ENCODE measurements at places on chromosomes 5 and 9. TPM values are rescaled to one million over a fixed set of nuclear protein-coding genes. Genes with fewer than 3 reads are reported as not detected.

SLC6A3 gene
- 0.16 TPM for total RNA-seq

FYB1 gene
- total RNA-seq = not detected

PCDHGC4 gene
- 15.9 TPM for total RNA-seq

SERF1A gene
- 12.3 TPM for total RNA-seq

SLC6A19 gene
- not detected for total RNA-seq

FBN2 gene
- total RNA-seq = 58.3 TPM

TERT gene
- total RNA-seq = 5.6 TPM

BARHL1 gene
- not detected for total RNA-seq

SOX30 gene
- not detected for total RNA-seq

DNA sequence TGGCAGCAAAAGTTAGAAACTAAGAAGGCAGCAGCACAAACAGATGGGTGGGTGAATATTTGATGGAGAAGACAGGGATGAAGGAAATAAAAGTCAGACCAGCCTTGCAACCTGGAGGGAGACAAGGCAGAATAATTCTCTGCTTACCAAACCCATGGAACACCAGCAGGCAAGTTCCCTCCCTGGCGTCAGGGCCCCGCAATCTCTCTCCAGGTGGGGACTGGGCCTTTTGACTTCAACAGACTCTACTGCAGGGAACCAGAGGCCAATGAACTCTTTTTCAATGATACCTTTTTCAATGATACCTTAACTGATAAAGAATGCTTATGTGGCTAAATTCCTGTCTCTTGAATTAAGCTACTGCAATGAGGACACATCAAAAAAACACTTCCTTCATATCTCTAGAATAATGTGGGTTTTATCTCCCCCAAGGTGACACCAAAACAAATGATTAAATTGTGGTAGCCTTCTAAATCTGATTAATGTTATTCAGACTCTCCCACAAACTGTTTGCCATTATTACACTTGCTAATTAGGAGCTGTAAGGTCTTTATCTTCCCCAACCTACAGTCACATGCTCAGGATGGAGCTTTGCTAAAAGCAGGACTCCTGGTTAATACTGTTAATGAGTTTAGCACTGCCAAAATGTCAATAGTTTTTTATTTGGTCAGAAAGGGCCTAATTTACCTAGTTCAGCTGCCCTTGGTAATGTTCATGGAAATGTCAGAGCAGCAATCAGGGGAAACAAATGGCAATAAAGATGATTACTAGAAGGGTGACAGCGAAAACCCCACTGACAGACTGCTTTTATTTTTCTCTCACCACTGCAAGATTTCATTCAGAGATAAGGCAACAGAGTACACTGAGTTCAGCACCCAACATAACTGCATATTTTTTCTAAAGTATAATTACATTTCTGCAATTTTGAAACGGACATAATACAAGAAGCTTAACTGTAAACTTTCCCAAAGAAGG, 165.5 kb downstream of the TSSK1B start:
- no peak for DNase-seq
- H3K4me3 ChIP-seq = no peak overlapping the region
- H3K36me3 ChIP-seq = no peaks in the 10 kb centered on the region
- H3K27ac ChIP-seq = no peak overlapping the region

- no peak overlapping the region for H3K4me3 ChIP-seq
- no peak for DNase-seq
- H3K36me3 ChIP-seq = no peaks in the 10 kb centered on the region
- H3K27me3 ChIP-seq = no peaks in the 10 kb centered on the region
These were observed 78.0 kb downstream of the GNAQ start for GRCh38 chr9:77953590-77953989.

DNA sequence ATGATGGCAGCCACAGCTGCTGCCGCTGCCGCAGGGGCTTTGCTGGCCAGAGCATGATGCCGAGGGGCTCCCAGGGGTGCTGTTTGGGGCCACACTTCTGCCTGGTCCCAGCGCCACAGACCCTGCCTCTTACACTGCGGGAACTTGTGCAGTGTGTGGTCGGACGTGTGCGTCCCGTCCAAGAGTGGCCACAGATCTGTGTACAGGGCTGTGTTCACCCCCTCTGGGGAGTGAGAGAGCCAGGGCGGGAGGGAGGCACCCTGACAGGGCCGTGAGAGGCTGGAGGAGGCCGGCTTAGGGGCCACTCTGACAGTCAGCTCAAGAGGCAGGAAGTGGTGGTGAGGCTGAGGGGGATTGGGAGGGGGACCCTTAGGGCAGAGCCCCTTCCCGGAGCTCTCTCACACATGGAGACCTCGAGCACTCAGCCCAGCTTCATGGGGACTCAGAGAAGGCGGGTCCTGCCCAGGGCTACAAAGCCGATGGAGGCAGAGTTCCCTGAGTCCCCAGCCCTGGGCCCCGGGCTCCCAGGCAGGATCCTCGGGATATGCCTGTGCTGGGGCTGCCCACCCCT, 13.1 kb upstream of the CARD19 start:
- H3K4me3 ChIP-seq = no peak overlapping the region
- peaks cover 17% of the 10 kb centered on the region for H3K4me1 ChIP-seq
- no peaks in the 10 kb centered on the region for H3K27me3 ChIP-seq
- no peaks in the 10 kb centered on the region for H3K36me3 ChIP-seq
- no peak overlapping the region for H3K27ac ChIP-seq

GRCh38 chr9:70113403-70114022, 69.9 kb downstream of the MAMDC2 start:
- H3K36me3 ChIP-seq = no peaks in the 10 kb centered on the region
- peaks cover 5% of the 10 kb centered on the region for H3K4me1 ChIP-seq
- H3K27me3 ChIP-seq = no peaks in the 10 kb centered on the region
- peak; percentile 32 for DNase-seq

DNA sequence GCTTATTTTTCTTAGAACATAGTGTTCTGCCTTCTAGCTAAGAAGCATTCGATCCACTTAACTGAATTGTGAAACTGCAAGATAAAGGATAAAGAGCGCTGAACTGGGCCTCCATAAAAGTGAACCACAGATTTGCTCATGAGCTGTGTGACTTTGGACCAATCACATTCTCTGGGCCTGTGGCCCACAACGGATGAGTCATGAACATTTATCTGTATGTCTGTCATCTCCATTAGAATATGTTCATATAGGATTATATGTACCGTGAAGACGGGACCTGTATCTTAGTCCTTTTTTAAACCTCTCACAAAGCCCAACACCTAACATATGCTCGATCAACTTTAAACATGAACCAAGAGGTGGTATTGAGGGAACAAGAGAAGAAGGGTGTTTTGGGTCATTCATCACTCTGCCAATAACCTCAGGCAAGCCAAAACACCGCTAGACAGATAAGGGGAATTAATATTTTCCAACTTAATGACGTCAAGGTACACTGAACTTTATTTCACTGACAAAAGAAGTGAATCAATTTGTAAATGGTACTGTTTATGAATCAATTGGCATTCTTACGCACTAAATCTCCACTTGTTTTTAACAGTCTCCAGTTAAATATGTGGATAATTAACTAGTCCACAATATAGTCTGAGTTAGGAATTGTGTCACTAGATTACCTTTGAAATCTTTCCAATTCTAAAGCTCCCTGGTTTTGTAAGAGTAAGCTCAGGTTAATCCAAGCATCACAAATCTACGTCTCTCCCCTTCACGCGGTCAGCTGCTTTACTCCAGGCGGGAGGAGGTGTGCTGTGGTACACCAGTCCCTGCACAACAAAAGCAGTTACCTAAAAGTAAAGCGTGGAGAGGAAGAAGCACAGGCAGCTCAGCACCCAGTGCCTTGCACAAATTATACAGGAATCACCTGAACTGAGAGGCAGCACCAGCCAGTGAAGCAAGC, 1.6 kb downstream of the TMEM245 start:
- peak overlapping the region; percentile 79 for H3K27ac ChIP-seq
- peak overlapping the region; percentile 98 for H3K4me3 ChIP-seq
- no peaks in the 10 kb centered on the region for H3K27me3 ChIP-seq
- DNase-seq = no peak

- no peak overlapping the region for H3K4me3 ChIP-seq
- no peaks in the 10 kb centered on the region for H3K36me3 ChIP-seq
- H3K27ac ChIP-seq = peak overlapping the region; percentile 96
- H3K4me1 ChIP-seq = peaks cover 25% of the 10 kb centered on the region
- DNase-seq = no peak
These were observed 17.5 kb downstream of the TNIP1 start for GRCh38 chr5:151063142-151063989.

DNA sequence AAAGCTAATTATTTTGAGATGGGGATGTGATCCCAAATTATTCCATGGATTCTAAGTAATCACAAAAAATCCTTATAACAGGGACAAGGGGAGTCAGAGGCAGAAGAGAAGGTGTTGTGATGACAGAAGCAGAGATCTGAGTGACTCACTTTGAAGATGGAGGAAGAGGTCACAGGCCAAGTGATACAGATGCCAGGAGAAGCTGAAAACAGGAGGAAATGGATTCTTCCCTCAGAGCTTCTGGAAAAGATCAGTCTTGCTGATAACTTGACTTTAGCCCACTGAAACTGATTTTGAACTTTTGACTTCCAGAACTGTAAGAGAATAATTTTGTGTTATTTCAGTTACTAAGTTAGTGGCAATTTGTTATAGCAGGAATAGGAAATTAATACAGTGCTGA, 105.3 kb downstream of the GCNT1 start:
- H3K4me3 ChIP-seq = no peak overlapping the region
- H3K4me1 ChIP-seq = peaks cover 26% of the 10 kb centered on the region
- H3K27me3 ChIP-seq = no peaks in the 10 kb centered on the region
- peak overlapping the region; percentile 7 for H3K27ac ChIP-seq

GRCh38 chr5:113757508-113757907, 244.0 kb downstream of the YTHDC2 start:
- no peak for DNase-seq
- H3K27me3 ChIP-seq = no peaks in the 10 kb centered on the region
- no peaks in the 10 kb centered on the region for H3K36me3 ChIP-seq

GRCh38 chr5:6383376-6383775, 5.0 kb upstream of the MED10 start:
- no peak overlapping the region for H3K4me3 ChIP-seq
- H3K27me3 ChIP-seq = peaks cover 22% of the 10 kb centered on the region
- peaks cover 6% of the 10 kb centered on the region for H3K36me3 ChIP-seq
- no peak for DNase-seq
- H3K27ac ChIP-seq = no peak overlapping the region
- H3K4me1 ChIP-seq = peaks cover 10% of the 10 kb centered on the region

- peaks cover 19% of the 10 kb centered on the region for H3K36me3 ChIP-seq
- no peak for DNase-seq
- peaks cover 8% of the 10 kb centered on the region for H3K4me1 ChIP-seq
- H3K27ac ChIP-seq = no peak overlapping the region
These were observed 679.3 kb upstream of the GRAMD2B start for GRCh38 chr5:125743939-125744338.

- no peaks in the 10 kb centered on the region for H3K4me1 ChIP-seq
- H3K27me3 ChIP-seq = no peaks in the 10 kb centered on the region
- H3K4me3 ChIP-seq = no peak overlapping the region
- DNase-seq = no peak
- H3K36me3 ChIP-seq = peaks cover 4% of the 10 kb centered on the region
- peak overlapping the region; percentile 57 for H3K27ac ChIP-seq
These were observed 127.4 kb downstream of the PSAT1 start for GRCh38 chr9:78424299-78424698.

GRCh38 chr5:27437594-27438200, 399.3 kb upstream of the CDH9 start:
- no peak for DNase-seq

GRCh38 chr9:92764988-92765936, 629 bp upstream of the BICD2 start:
- DNase-seq = peak; percentile 90
- H3K4me3 ChIP-seq = peak overlapping the region; percentile 94
- H3K36me3 ChIP-seq = no peaks in the 10 kb centered on the region
- H3K27ac ChIP-seq = peak overlapping the region; percentile 98
- peaks cover 36% of the 10 kb centered on the region for H3K4me1 ChIP-seq
- peaks cover 3% of the 10 kb centered on the region for H3K27me3 ChIP-seq

DNA sequence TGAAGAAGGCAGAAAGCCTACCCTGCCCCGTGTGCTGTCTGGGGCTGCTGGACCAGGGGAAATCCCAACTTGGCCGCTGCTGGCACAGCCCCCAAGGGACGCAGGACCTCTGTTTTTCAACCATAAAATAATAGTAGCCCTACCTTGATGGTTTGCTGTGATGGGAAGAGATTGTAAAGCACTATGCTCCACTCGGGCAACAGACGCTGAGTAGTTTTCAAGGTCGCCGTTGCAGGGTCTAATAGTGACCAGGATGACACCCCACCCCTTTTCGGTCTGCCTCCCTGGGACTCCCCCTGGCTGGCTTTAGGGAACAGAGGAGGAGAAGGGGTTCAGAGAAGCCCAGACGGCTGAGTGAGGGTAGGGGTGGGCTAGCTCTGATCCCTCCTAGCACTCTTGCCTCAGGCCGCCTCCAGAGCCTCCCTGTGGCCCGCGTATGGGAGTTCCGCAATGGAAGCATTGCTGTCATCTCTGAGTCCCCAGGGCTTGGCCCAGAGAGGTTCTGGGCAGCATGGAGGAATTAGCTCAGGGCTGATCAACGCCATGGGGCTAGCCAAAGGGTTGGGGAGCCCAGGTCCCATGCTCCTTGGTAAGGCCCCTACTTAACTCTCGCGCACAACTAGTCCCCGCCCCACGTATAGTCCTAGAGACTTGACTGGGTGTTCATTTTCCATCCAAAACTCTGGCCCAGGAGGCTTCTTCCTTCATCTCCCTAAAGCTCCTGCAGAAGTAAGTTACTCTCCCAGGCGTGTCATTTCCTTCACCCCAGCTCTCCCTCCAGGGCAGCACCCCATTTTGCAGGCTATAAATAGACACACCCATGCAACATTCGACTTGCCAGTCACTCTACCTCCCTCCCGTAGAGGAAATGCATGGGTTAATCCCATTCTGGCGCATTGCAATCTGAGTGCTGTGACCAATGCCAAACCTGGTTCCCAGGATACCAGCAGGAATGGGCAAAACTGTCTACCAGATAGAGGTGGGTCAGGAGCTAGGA, 1.1 kb upstream of the IRF1 start:
- peaks cover 55% of the 10 kb centered on the region for H3K27me3 ChIP-seq
- no peak for DNase-seq
- no peak overlapping the region for H3K27ac ChIP-seq

DNA sequence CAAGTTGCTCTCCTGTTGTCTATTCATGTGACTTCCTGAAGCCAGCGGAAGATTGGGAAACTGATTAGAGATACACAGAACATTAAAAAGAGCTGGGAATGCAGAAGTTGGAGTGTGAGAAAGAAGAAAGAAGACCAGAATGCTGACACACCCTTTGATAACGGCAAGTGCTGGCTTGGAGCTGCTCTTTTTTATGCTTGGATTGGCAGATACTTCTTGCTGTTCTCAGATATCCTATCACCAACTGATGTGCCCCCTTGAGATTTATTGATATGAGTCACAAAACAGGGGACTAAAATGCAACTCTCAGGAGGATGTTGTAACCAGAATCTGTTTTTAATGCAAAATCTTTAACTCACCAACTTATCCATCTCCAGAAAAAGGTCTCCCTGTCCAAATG, 56.0 kb upstream of the ASTN2 start:
- H3K27ac ChIP-seq = no peak overlapping the region
- no peaks in the 10 kb centered on the region for H3K36me3 ChIP-seq
- no peak for DNase-seq
- H3K4me1 ChIP-seq = no peaks in the 10 kb centered on the region
- no peak overlapping the region for H3K4me3 ChIP-seq
- H3K27me3 ChIP-seq = peaks cover 38% of the 10 kb centered on the region

GRCh38 chr9:89380437-89381307, 62.4 kb downstream of the SECISBP2 start:
- H3K36me3 ChIP-seq = peaks cover 4% of the 10 kb centered on the region
- DNase-seq = no peak
- peak overlapping the region; percentile 12 for H3K27ac ChIP-seq
- H3K27me3 ChIP-seq = no peaks in the 10 kb centered on the region
- peaks cover 2% of the 10 kb centered on the region for H3K4me1 ChIP-seq

- peaks cover 24% of the 10 kb centered on the region for H3K27me3 ChIP-seq
- DNase-seq = no peak
- no peaks in the 10 kb centered on the region for H3K4me1 ChIP-seq
- H3K27ac ChIP-seq = no peak overlapping the region
- H3K4me3 ChIP-seq = no peak overlapping the region
These were observed 64.0 kb upstream of the FOXE1 start for GRCh38 chr9:97788763-97789663.

GRCh38 chr5:65102371-65102975, 333.7 kb downstream of the CWC27 start:
- H3K36me3 ChIP-seq = no peaks in the 10 kb centered on the region
- no peak for DNase-seq
